ENCODE measurements at places on chromosomes 4 and X.

DNA sequence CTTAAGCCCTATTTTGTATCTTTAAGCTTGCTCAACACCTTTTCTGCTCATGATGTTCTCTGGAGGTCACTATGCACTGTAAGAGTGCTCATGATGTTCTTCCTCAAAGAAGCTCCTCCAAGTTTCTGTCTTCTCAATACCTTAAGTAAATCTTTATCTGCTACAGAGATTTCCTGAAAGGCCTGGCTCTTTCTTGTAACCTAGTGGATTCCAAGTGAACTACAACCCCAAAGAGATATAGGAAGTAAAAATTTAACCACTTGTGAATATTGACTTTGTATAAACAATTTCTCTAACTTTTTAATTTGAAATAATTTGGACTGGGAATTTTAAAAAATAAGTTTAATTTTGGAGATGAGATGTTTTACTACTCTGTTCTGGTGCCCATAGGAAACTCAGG lies 39.3 kb upstream of the XK start:
- DNase-seq: no peak

GRCh38 chr4:5905714-5906113 lies 12.8 kb upstream of the CRMP1 start:
- no peak for DNase-seq

- peak; percentile 34 for DNase-seq
Measured at GRCh38 chr4:40288566-40288965, 46.6 kb upstream of the CHRNA9 start.

GRCh38 chrX:20802036-20802435 lies 535.3 kb upstream of the RPS6KA3 start:
- no peak for DNase-seq

- peak; percentile 73 for DNase-seq
Measured at GRCh38 chr4:105146276-105147015, at the start of gene TET2. TSS of gene TET2 (plus strand) at chr4:105146876. CDS start at chr4:105233943, 87,067 bp downstream.

DNA sequence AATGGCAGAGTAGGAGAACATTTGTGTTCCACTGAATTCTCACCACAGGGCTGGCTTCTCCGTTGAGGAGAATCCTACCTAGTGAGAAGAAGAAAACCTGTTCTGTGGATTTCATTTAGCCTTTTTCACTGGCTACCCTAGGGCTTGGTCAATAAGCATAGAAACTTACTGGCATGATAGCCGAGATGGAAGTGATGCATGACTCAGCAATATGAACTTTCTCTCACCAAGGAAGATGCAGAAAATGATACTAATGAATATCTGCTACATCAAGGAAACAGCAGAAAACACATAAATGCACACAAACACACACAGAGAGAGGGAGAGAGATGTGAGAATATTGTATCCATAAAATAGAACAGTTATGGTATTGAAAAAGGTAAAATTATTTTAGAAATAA lies 216.3 kb downstream of the HHIP start:
- DNase-seq: no peak

All from MV-4-11 (cell line).